ENCODE measurements at places on chromosomes 1 and 21. TPM values are rescaled to one million over a fixed set of nuclear protein-coding genes. Genes with fewer than 3 reads are reported as not detected.
A peak's percentile ranks its signal among the peaks of the same experiment; 100 is the strongest.

DNA sequence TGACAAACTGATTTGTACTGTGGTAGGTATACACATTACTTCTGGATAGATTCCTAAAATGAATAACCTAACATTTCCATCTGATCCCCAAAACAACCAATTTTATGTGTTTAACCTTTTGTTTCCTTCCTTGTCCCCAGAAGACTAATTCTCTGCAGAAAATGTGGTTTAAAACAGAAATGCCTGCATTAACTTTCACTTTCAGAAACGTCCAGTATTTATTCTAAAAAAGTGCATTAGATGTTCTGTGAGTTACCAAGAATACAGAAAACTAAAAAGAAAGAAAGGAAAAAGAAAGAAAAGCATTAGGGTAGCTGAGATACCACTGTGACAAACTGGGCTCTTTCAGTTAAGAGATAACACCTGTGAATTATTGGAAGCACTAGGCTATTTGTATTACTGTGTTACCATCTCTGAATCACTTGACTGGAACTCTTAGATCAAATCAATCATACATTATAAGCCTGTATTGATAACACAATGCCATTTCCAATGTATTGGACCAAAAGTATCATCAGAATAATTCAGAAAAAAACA, 177.7 kb downstream of the NCAM2 start:
- no peaks in the 10 kb centered on the region for H3K36me3 ChIP-seq
- no peak overlapping the region for H3K27ac ChIP-seq
- DNase-seq, result no peak
- H3K27me3 ChIP-seq, result no peaks in the 10 kb centered on the region

DNA sequence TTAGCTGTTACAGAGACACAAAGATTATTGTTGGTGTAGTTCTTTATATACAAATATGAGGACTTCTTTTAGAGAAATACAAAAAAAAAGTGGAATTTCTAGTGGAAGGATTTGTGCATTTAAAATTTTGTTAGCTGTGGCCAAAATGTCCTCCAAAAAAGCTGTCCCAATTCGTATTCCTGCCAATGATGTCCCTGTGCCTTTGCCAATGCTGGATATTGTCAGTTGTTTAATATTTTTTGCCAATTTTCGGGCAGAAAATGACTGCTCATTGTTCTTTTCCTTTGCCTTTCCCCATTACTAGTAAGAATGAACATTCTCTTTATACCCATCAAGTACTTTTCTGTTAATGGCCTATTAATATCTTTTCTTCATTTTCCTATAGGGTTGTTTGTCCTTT, 110.0 kb upstream of the HOOK1 start:
- no peaks in the 10 kb centered on the region for H3K36me3 ChIP-seq
- H3K4me1 ChIP-seq, result no peaks in the 10 kb centered on the region
- H3K27me3 ChIP-seq, result no peaks in the 10 kb centered on the region
- no peak overlapping the region for H3K27ac ChIP-seq
- H3K4me3 ChIP-seq, result no peak overlapping the region

Gene TMIGD3
- total RNA-seq, result not detected

Gene GBP6
- 0.08 TPM for total RNA-seq

Gene AUNIP
- total RNA-seq, result not detected

- no peak overlapping the region for H3K4me3 ChIP-seq
- H3K27me3 ChIP-seq, result no peaks in the 10 kb centered on the region
- peaks cover 61% of the 10 kb centered on the region for H3K4me1 ChIP-seq
- no peak for DNase-seq
- H3K36me3 ChIP-seq, result peaks cover 73% of the 10 kb centered on the region
- H3K27ac ChIP-seq, result no peak overlapping the region
Measured at GRCh38 chr21:33245289-33245918, 15.7 kb downstream of the IFNAR2 start.

GRCh38 chr1:48233666-48234485, 11.4 kb downstream of the SLC5A9 start:
- H3K4me1 ChIP-seq, result no peaks in the 10 kb centered on the region
- no peak overlapping the region for H3K27ac ChIP-seq
- no peaks in the 10 kb centered on the region for H3K27me3 ChIP-seq
- no peak for DNase-seq
- no peak overlapping the region for H3K4me3 ChIP-seq

GRCh38 chr21:45550522-45551210, 8.4 kb upstream of the SLC19A1 start:
- peak overlapping the region; percentile 42 for H3K27ac ChIP-seq
- H3K4me1 ChIP-seq, result peaks cover 43% of the 10 kb centered on the region
- peak overlapping the region; percentile 20 for H3K4me3 ChIP-seq
- no peaks in the 10 kb centered on the region for H3K27me3 ChIP-seq

GRCh38 chr1:170146720-170147263, 1.0 kb downstream of the NTMT2 start:
- H3K36me3 ChIP-seq, result no peaks in the 10 kb centered on the region
- no peak overlapping the region for H3K4me3 ChIP-seq
- no peak overlapping the region for H3K27ac ChIP-seq
- no peaks in the 10 kb centered on the region for H3K27me3 ChIP-seq

Gene CYP4A11
- total RNA-seq, result not detected

GRCh38 chr21:42815217-42815616, 64.1 kb downstream of the WDR4 start:
- H3K27ac ChIP-seq, result no peak overlapping the region
- no peaks in the 10 kb centered on the region for H3K27me3 ChIP-seq
- no peaks in the 10 kb centered on the region for H3K4me1 ChIP-seq

Gene AADACL4
- not detected for total RNA-seq

- H3K36me3 ChIP-seq, result peaks cover 8% of the 10 kb centered on the region
- no peak overlapping the region for H3K4me3 ChIP-seq
- H3K27me3 ChIP-seq, result no peaks in the 10 kb centered on the region
- no peak overlapping the region for H3K27ac ChIP-seq
- H3K4me1 ChIP-seq, result peaks cover 46% of the 10 kb centered on the region
- DNase-seq, result no peak
Measured at GRCh38 chr1:27478098-27478497, 11.9 kb downstream of the WASF2 start.

DNA sequence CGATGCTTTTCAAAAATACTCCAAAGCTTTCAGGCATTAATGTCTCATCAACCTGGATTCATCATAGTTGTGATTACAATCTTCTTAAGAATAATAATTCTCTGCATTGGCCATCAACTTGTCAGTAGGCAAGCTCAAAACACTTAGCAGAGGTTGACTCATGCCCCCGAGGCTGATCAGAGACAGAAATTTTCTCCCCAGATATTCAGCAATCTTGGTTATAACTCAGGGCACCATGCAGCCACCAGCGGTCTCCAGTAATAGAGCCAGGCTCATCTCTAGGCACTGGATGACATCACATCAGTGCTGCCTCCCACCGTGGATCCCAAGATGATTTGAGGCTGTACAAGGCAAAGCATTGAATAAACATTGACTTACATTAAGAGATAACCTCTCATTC, 14.3 kb upstream of the IFFO2 start:
- DNase-seq, result no peak
- peaks cover 3% of the 10 kb centered on the region for H3K4me1 ChIP-seq

DNA sequence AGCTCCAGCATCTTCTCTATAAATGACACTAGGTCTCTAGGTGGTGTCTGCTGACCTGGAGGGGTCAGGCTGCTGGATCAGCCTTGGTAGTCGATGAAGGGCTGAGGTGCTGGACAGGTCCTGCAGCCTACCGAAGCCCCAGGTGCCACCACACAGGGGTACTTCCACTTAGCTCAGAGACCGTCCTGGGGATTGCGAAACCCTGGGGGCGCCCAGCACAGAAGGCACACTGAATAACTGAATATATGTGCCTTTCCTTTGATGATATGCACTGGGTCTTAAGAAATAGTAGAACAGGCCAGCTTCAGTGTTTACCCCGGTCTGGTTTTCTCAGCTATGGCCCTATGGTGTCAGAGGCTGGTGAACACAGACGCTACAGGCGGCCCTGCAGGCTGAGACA, 10.9 kb downstream of the UBE2J2 start:
- H3K27ac ChIP-seq, result no peak overlapping the region
- no peak overlapping the region for H3K4me3 ChIP-seq
- no peaks in the 10 kb centered on the region for H3K27me3 ChIP-seq
- peaks cover 59% of the 10 kb centered on the region for H3K36me3 ChIP-seq
- H3K4me1 ChIP-seq, result peaks cover 19% of the 10 kb centered on the region
- no peak for DNase-seq

Gene FMO2
- total RNA-seq, result not detected

- H3K4me3 ChIP-seq, result no peak overlapping the region
- no peaks in the 10 kb centered on the region for H3K4me1 ChIP-seq
- no peaks in the 10 kb centered on the region for H3K27me3 ChIP-seq
- no peak for DNase-seq
Measured at GRCh38 chr1:245604979-245605378, 450.2 kb downstream of the KIF26B start.

DNA sequence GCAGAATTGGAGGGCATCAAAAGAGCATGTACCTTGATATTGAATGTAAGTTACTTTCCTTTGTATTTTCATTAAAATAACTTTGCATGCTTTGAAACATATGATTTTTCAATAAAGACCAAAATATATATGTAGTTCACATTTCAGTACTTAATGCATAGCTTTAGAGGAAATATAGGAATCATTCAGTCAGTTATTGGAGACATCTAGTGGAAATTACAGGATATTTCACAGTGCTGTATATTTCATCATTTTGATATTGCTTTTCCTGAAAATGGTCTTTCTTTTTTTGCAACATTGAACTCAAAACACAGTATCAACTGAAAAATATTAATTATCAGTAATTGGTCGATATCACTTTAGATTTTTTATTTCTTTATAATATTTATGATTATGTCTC, 375.8 kb downstream of the NCAM2 start:
- no peaks in the 10 kb centered on the region for H3K27me3 ChIP-seq
- no peaks in the 10 kb centered on the region for H3K36me3 ChIP-seq
- no peak overlapping the region for H3K27ac ChIP-seq
- no peak for DNase-seq
- no peaks in the 10 kb centered on the region for H3K4me1 ChIP-seq
- no peak overlapping the region for H3K4me3 ChIP-seq

DNA sequence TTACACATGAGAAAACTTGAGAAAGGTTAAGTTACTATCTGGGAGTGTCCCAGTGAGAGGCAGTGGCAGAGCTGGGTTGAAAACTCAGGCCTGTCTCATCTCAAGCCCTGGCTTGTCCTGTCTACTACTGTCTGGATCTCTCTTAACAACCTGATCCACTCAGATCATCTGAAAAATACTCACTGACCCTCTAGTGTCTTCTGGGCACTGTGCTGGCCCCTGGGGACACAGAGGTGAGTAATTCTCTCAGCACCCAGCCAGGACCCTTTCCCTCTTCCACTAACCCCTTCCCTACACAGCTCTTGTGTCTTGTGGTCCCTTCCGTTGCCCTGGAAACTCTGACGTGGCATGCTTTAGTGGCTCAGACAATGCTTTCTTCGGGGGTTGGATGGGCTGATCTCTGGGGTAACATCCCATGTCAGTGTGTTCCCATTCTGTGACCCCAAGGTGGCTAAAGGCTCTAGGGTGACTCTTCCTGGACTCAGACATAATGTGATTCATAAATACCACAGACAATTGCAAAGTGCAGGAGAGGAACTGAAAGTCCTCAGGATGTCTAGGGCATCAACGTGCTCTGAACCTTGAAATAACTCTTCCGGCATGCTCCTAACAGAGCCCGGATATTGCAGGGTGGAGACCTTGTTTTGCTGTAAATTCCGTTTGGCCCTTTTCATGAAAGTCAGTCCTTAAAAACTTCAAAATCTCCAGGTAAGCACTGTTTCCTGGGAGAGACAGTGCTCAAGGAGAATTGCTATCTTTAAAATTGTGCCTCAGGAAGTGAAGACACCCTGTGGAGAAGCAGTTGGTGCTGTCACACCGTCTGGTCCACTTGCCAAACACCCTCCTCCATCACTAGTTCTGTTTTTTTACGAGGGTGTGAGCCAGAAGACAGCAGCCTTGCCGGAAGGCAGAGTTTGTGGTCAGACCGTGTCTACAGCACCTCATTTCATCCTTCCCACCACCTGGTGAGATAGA, 4.0 kb downstream of the SHISAL2A start:
- peaks cover 92% of the 10 kb centered on the region for H3K4me1 ChIP-seq
- peak overlapping the region; percentile 41 for H3K4me3 ChIP-seq
- peak overlapping the region; percentile 94 for H3K27ac ChIP-seq
- H3K27me3 ChIP-seq, result no peaks in the 10 kb centered on the region

Gene ELAPOR1
- total RNA-seq, result 16.1 TPM
